ENCODE measurements at places on chromosomes 16 and 17.

DNA sequence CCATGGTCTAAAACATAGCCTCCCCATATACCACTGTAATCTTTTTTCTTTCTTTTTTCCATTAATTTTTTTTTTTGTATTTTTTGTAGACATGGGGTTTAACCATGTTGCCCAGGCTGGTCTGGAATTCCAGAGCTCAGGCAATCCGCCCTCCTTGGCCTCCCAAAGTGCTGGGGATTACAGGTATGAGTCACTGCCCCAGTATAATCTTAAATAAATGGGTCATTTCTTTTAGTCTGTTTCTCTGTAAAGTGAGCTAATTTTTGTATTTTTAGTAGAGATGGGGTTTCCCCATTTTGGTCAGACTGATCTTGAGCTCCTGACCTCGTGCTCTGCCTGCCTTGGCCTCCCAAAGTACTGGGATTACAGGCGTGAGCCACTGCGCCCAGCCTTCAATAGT, 5.7 kb upstream of the NME1 start:
- DNase-seq: no peak

DNA sequence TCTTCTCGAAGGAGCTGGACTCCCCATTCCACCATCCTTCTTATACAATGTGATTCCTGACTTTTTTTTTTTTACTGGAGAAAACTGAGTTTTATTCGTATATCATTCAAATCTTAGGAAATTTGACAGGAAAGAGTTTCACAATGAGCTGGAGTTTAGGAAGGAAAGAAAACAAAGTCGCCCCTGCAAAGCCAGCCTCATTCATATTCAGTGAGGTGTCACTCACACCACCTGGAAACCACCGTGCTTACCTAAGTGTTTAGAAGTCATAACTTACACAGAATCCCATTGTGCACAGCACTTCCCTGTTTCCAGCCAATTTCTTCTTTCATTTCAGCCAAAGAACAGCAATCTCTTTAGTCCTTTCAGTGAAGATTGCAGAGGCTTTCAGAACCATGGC, 90.3 kb upstream of the CHMP6 start:
- DNase-seq: no peak

DNA sequence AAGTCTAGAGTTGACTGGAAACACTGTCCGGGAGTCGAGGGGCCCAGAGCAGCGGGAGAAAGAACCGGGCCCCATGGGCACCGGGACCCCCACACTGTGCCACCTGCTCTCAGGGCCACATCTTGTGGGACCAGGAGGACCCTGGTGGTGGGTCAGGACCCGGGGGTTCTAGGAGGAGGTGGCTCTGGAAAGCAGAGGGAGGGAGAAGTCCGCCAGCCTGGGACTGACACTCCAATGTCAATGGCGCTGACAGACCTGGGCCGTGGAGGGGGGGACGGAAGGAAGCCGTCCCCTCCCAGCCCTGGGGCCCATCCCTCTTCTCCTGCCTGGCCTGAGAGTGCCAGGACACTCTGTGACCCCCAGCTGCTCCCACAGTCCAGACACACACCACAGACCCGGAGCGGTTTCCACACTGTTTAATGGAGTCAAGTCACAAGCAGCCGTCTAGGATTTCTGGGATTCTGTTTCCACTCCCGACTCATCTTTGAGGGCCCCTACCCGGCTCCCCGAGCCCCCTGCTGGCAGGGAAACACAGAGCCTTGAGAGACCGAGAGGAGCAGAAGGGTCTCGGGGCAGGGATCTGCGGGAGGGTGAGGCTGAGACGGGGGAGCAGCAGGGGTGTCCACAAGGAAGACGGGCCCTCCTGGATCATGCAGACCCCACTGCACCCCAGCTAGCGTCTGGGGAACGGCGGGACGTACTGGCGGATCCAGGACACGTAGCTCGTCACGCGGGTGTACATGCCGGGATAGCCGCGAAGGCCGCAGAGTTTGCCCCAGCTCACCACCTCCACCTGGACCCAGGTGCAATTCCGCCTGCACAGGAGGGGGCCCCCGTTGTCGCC, 23.5 kb upstream of the UBE2I start:
- DNase-seq: no peak

- DNase-seq: no peak
These were observed 33.2 kb upstream of the MEAK7 start for GRCh38 chr16:84537491-84538151.

DNA sequence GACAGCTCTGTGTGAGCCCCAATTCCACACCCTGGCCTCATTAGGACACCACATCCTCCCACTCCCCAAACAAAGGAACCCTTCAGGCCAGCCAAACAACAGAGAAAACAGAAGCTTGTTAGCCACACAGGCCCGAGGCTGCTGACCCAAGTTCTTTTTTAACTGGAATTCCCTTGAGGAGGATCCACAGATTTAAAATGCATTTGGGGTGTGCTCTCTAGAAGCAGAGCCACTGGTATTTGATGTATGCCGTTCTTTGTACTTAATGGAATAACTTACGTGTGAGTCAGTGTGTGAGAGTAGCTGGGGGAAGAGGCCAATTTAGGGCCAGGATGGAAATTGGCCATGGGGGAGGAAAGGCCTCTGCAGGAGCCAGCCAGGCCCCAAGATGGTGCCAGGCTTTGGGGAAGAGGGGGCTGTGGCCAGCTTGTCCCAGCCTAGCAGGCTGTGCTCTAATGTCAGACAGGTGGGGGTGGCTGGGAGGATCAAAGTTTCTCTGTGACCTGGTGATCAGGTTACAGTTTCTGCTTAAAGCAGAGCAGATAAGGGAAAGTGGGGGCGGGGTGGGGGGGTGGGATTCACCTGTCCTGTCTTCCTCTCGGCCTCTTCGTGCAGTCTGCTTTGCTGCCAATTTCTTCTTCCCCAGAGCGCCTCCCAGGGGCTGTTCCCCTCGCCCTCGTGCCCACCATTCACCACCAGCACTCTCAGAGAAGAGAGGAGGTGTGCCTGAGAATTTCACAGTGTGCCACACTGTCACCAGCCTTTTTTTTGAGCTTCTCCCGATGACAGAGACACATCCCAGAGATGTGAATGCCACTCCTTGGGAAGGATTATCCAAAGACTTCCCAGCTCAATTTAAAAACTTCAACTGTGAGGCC, 50.8 kb downstream of the TOM1L2 start:
- no peak for DNase-seq

DNA sequence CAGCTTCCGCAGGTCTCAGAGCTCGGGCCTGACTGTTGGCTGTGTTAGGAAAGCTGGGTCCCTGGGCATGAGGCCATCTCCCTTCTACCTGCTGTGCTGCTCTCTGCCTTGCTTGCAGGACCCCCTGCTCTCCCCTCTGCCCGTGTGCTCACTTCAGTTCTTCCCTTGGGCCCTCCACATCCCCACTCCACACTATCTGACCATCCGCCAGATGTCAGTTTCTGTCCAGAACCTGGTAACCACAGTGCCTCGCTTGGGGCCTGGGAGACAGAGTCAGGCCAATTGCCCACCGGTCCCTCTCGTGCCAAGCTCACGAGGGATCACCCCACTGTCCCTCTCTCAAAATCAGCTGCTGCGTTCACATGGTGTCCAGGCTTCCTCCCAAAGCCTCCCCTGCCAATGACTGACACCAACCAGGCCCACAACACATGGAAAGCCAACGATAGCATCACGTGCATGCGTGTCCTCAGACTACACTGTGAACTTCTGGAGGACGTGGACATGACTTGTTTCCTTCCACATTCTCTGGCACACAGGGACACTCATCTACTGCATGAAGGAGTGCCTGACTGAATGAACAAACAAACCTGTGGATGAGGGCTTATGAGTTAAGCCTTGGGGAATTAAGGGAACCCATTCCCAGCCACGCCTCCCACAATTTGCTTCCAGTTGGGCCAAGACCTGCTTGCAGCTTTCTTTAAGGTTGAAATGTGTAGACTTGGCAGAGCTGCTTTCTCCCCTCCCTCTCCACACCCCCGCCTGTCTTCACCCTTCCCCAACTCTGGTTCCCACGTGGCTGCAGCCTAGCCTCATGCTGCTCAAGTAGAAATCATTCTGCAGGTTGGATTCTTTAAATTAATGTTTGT, 72.5 kb upstream of the ZNF423 start:
- DNase-seq: no peak

DNA sequence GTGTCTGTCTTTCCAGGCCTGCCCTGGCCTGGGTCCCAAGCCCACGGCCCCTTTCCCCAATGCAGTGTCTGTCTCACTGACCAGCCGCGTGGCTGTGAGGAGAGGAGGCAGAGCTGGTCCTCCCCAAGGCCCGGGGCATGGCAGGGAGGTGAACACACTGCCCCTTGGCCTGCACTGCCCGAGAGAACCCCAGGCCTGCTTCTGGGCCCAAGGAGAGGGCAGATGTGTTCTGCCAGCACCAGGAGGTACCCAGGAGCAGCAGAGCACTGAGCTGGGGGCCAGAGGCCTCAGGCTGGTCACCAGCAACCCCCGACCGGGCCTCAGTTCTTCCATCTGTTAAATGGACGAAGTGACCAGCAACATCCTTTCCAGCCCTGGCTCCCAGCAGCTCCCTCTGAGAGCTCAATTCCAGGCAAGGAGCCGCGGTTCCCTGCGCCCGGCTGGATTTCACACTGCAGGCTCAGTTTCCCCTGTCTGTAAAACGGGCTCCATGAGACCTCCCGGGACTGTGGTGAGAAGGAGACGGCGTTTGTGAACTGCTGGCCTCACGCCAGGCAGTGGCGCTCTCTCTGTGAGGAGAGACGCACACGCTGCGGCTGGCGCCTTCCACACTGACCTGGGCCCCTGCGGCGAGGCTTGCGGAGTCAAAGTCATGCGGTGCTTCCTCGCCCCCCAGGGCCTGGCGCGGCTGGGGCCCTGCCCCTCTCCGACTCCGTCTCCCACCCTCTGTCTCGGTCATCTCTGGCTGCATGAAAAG, 8.1 kb upstream of the ZFPM1 start:
- DNase-seq: no peak

- no peak for DNase-seq
These were observed 4.9 kb downstream of the TIMM22 start for GRCh38 chr17:1001640-1002411.

GRCh38 chr16:89510526-89510925, 2.3 kb downstream of the SPG7 start:
- no peak for DNase-seq

DNA sequence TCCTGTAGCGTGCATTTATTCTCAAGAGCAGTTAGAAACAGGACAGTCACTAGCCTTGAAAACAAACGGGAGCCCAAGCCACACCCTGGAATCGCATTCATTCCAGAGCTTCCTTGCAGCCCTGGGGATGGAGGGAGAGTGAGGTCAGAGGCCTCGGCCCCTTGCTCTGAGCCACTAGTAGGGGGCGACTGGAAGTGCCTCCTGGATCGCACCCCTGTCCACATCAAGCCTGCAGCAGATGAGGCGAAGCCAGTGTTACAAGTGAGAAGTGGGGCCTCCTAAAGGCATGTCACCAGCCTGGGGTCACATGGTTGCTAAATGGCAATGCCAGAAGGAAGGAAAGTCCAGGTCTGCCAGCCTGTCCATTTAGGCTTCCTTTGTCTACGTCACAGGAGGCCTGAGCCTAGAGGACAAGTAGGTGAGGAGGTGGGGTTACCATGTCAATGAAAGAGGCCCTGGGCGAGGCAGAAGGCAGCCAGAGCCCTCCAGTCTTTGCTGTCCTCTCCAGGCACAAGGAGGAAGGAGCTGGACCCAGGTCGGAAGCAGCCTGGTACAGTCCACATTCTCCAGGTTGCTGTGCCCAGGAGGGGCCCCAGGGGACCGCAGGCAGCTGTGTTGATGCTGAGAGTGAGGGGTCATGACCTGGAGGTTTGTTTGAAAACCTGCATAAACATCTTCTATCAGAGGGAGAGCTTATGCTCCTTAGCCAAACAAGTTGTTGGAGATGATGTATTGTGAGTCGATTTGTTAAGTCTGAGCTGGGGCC, 3.0 kb upstream of the RCVRN start:
- DNase-seq: no peak

- no peak for DNase-seq
These were observed 1.5 kb upstream of the FAAP100 start for GRCh38 chr17:81553616-81554181.

- no peak for DNase-seq
These were observed 538 bp upstream of the RAPGEFL1 start for GRCh38 chr17:40176754-40177110.

- no peak for DNase-seq
These were observed 244.0 kb downstream of the TMEM114 start for GRCh38 chr16:8346294-8346693.

DNA sequence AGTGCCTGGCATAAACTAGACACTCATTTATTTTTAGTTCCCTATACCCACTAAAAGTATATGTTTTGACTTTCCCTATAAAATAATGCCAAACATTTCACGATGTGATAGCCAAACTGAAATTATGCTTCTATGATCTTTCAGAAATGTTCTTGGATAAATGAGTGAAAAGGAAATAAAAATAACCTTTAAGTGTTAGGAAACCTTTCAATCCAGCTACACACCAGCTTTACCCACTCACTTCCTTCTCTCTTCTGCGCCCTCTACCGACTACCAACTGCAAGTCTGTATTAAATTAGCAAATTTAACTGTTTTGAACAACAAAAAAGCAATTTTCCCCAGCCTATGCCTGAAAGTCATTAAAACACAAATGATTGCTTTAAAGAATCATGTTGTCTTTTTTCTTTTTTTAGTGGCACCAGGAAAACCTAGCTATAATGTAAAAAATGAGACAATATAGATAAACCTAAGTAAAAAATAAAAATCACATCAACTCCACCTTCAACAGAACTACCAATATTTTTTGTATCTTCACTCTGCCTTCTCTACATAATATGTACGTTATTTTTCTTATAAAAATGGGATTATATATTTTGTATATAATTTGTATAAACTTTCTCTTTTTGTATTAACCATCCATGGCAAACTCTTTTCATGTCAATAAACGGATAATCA, 13.2 kb upstream of the TMEM100 start:
- no peak for DNase-seq

- no peak for DNase-seq
These were observed 4.4 kb downstream of the NSMCE1 start for GRCh38 chr16:27264151-27264550.

- DNase-seq: no peak
These were observed 21.5 kb downstream of the TMEM235 start for GRCh38 chr17:78252701-78253635.

GRCh38 chr16:80047842-80048241, 447.3 kb upstream of the MAF start:
- no peak for DNase-seq

GRCh38 chr17:48960834-48961515, 7.4 kb downstream of the GIP start:
- DNase-seq: no peak

- DNase-seq: no peak
These were observed 108.3 kb downstream of the MAP2K4 start for GRCh38 chr17:12128946-12129345.

- peak; percentile 14 for DNase-seq
These were observed 16.4 kb upstream of the METRNL start for GRCh38 chr17:83062818-83063671.

Measured in activated T-cell treated with anti-CD3 and anti-CD28 coated beads, Interleukin-2, amount 50 U/mL, for 1 hour (primary cell).